HepG2 (cell line): ENCODE measurements at places on chromosomes 2 and 18. TPM values are rescaled to one million over a fixed set of nuclear protein-coding genes. Genes with fewer than 3 reads are reported as not detected.

The MARCHF4 gene
- not detected in 2 replicates for polyA plus RNA-seq

The GALNT13 gene
- 1.3 TPM in 2 replicates for polyA plus RNA-seq

The L3MBTL4 gene
- polyA plus RNA-seq, result 10.8 and 13.6 TPM in 2 replicates

The HNMT gene
- 259 and 279 TPM in 2 replicates for polyA plus RNA-seq

The TNFAIP6 gene
- polyA plus RNA-seq, result not detected in 2 replicates

The POU3F3 gene
- not detected in 2 replicates for polyA plus RNA-seq

The COBLL1 gene
- 24.8 and 32.6 TPM in 2 replicates for polyA plus RNA-seq

The DUSP19 gene
- 0.97 and 1.3 TPM in 2 replicates for polyA plus RNA-seq

The ST6GAL2 gene
- polyA plus RNA-seq, result not detected in 2 replicates
